Muscle of arm (tissue), 14 donors: ENCODE measurements at places on chromosomes 1 and 21.

DNA sequence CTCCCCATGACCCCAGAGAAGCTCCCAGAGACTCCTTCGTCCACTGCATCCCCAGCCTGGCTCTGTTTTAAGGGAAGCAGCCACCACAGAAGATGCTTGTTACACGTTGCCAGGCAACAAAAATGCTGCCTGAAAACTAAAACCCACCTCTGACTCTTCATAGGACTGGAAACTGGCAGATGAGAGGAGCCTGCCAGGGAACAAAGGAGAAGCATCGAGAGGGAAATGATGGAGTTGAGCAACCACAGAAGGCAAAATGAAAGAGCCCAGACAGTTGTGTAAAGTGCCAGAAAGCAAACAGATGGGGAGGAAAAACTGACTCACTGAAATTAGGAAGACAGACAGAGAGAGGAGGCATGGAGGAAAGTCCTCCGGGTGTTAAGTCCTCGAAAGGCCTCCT lies 118.4 kb downstream of the KCNN3 start:
- no peak for DNase-seq

- no peak for DNase-seq
Observed at GRCh38 chr1:96995351-96995750, 273.8 kb downstream of the PTBP2 start.

DNA sequence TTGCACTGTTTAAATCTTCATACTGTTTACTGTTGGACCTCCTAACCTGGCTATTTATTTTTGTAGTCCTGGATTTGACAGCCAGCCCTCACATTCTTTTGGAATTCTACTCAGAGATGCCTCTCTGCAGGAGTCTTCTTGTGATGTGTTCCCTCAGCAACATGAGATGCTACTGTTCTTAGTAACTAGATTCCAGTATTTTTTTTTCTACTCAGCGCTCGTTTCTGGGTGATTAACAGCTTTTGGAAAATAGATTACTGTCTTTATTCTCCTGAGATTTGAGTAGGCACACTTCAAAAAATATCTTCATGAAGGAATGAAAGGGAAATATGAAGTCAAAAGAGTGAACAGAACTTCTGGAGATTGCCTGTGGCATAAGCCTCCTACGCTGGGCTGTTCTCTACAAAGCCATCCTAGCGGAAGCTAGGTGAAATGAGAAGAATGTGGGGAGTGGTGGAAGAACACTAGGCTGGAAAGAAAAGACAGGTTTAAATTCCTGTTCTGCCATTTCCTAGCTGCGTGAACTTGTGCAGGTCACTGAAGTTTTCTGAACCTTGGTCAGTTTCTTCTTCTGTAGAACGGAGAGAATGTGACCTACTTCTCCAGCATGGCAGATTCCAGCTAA lies 75.9 kb downstream of the LRRC8C start:
- no peak for DNase-seq

- no peak for DNase-seq
Observed at GRCh38 chr1:34272152-34272551, 95.4 kb downstream of the C1orf94 start.

DNA sequence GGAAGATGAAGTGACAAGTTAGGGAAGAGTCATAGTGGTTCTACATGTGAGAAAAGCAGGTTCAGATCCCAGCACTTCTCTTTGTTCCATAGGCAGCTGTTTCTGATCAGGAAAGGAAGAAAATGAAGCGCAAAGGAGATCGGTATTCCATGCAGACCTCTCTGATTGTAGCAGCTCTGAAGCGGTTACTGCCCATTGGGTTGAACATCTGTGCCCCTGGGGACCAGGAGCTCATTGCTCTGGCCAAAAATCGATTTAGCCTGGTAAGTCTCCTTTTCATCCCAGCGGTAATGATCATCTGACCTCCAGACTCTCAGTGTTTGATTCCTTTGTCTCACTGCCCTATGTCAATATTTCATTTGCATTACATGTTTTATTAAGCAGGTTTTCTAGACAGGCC lies 173.6 kb downstream of the ZP4 start:
- DNase-seq = no peak

- DNase-seq = no peak
Observed at GRCh38 chr1:200888349-200888838, 6.3 kb upstream of the INAVA start.

- DNase-seq = no peak
Observed at GRCh38 chr1:109315288-109315687, 8.5 kb upstream of the MYBPHL start.

GRCh38 chr1:184563308-184563707 lies 176.5 kb downstream of the C1orf21 start:
- DNase-seq = peak; percentile 51

DNA sequence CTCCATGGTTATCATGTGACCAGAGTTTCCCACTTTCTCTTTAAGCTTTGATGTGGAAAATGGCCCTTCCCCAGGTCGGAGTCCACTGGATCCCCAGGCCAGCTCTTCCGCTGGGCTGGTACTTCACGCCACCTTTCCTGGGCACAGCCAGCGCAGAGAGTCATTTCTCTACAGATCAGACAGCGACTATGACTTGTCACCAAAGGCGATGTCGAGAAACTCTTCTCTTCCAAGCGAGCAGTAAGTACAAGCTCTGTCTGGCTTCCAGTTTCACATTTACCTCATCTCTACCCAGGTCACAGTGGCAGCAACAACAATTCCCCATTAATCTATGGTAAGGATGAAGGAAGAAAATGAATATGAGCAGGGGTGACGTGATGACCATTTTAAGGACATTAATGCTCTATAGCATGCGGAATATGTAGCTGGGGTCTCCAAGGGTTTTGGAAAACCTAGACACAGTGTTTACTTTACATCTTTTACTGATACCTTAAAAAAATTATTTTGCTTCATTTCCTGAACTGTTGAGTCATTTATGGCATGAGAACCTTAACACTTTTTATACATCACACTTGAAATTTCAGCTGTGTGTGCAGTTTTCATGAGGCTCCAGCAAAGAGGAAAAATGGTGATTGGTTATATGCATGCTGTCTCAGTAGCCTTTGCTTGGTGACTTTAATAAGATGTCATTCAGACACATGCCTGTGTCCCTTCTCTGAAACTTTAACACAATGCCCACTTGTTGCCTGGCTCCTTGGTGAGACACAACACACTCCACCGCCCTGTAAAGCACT lies 286.3 kb upstream of the SGIP1 start:
- no peak for DNase-seq

GRCh38 chr1:160746836-160747500 lies 7.9 kb downstream of the SLAMF7 start:
- no peak for DNase-seq

DNA sequence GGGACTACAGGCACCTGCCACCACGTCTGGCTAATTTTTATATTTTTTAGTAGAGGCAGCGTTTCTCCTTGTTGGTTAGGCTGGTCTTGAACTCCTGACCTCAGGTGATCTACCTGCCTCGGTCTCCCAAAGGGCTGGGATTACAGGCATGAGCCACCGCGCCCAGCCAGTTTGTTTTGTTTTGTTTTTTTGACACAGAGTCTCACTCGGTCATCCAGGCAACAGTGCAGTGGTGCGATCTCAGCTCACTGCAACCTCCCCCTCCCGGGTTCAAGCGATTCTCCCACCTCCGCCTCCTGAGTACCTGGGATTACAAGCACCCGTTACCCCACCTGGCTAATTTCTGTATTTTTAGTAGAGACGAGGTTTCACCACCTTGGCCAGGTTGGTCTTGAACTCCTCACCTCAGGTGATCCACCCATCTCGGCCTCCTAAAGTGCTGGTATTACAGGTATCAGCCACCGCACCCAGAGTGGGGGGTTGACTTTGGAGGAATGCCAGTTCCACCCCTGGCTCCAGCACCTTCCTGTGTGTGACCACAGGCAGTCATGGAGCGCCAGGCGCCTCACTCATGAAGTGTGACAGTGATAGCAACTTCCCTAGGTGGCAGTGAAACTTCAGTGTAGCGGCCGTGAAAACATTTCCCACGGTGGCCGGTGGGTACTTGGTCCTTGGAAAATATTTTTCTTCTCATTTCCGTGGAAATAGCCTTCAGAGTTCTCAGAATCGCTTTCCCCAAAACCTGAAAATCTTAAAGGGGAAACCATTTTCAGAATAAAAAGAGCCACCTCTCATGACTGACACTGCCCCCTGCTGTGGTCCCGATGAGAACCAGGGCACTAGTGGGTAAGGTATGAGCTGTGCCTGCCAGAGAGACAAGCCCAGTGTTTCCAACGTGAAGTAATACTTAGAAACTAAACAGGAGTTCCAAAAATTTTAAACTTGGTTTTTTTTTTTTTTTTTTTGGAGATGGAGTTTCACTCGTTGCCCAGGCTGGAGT lies 48.6 kb downstream of the WDR4 start:
- no peak for DNase-seq

DNA sequence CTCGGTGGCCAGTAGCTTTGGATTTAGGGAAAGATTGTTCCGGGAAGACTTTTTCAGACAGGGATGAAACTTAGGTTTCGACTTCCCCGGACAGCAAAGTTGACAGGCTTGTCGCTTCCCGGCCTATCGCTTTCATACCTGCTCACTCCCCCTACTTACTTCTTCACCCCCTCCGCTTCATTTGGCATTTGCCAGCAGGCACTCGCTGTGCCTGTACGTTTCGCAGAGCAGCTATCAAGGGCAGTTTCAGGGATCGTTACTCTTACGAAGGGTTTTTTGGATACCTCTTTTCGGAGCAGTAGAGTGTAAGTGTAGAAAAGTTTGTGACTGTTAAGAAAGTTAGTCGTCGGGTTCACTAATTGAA lies 393 bp downstream of the BLZF1 start:
- DNase-seq = no peak

DNA sequence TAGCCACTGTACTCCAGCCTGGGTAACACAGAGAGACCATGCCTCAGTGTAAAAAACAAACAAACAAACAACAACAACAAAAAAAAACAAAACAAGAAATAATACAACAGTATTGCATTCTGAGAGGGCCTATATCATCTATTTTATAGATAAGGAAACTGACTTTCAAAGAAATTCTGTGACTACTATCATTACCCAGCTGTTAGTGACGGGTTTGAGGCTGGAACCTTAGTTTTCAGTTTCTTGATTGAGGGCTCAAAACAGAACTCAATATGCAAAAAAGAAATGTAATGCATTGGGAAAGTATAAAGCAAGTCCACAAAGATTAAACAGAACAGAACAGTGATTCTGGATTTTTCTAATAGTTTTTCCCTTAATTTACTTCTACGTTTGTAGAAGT lies 149.4 kb downstream of the NFIA start:
- no peak for DNase-seq

DNA sequence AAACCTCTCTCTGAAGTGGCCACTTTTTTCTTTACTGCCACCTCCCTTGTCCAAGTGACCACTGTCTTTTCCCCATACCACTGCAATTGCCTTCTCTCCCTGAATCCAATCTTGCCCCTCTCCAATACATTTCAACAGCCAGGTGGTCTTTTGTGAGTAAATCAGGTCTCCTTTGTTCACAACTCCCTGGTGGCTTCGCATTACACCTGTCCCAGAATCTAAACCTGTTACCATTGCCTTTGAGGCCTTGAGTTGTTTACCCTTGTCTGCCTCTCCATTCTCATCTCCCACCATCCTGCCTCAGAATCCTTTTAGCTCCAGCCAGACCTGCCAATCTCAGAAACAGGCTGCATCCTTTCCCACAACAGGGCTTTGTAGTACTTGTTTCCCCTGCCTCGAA lies 21.8 kb upstream of the DYNLT5 start:
- DNase-seq = no peak

- DNase-seq = no peak
Observed at GRCh38 chr21:24781146-24781545, 826.1 kb downstream of the MRPL39 start.

DNA sequence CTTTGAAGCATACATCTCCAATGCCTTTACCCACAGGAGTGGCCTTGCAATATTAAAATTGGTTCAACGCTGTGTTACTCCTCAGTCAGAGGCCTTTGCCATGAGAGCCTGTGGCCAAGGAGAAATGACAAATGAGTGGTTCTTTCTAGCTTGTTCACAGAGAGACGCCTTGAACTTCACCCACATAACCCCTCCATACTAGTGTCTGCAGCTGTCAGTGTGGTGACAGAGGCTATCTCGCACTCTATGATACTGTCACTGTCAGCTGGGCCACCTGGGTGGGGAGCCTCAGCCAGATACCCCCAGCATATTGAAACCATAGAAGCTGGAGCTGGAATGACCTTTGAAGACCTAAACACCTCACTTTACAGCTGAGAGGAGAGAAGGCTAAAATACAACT lies 57.4 kb upstream of the LBR start:
- no peak for DNase-seq

DNA sequence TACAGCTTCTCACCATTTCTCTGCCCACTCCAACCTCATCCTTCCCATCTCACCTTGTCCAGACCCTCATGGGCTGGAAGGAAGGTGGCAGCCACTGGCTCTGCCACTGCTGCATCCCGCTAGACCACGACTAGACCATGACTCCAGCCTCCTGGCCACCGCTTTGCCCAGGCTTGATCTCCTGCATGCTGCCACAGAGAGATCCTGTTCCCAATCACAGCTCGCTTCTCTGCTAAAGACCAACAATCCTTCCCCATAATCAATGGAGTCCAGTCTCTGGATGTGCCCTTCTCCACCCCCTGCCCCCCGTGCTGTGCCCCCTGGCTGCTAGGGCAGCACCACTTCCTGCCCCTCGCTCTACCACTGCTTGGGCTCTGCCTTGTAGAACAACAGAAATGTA lies 64.9 kb upstream of the DMRTB1 start:
- DNase-seq = no peak

- no peak for DNase-seq
Observed at GRCh38 chr1:61455400-61455799, 269.5 kb downstream of the TM2D1 start.

DNA sequence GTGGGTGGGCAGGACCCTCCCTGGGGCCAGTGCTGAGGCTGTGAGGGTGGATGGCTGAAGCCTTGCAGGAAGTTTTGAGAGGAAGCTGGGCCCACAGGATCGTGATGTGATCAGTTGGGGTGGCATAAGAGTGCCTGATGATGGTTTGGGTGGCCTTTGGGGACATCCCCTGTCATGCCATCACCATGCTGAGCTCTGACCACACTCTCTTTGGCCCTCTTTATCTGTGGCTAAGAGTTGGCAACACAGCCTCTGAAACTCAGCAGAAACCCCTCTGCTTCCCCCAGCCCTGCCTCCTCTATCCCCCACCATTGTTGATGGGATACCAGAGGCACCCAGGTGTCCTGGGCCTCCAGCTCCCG lies 19.8 kb downstream of the MIIP start:
- DNase-seq = no peak
